Fibroblast of skin of back (primary cell): ENCODE measurements at places on chromosomes 16 and 17.

GRCh38 chr16:85843471-85844168 is 44.1 kb downstream of the COX4I1 start:
- no peak for DNase-seq

DNA sequence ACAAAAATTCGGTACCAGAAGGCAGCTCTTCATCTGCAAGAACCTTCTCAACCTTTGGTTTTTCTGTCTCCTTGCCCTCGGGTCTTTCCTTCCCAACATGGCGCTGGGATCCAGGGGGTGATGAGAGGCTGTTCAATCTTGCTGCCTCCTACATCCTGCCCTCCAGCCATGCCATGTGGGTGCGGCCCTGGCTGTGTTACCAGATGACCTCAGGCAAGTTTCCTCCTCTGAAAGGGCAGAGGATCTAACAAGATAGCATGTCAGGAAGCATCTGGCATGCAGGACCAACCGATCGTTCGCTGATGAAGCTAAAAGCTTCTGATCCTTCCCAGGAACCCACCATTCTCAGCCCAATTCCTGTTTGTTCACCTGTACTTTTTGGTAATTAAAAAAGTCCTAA is 36.8 kb upstream of the BCAR1 start:
- DNase-seq = no peak

GRCh38 chr16:89144681-89145080 is 26.9 kb upstream of the CDH15 start:
- DNase-seq = no peak

DNA sequence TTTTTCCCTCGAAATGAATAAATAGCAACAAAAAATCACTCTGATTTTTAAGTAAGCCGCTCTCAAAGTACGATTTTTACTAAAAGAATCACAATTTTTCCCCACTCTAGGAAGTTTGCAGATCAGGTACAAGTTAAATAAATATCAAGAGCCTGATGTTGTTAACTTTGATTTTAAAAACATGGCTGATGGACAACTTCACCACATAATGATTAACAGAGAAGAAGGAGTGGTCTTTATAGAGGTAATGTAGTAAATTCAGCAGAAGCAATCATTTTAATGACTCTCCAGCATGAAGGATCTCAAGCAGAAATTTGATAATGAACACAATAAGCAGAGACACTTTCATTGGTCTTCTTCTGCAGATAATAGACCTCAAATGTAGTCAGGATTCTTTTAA is 262.4 kb downstream of the CNTNAP4 start:
- no peak for DNase-seq

GRCh38 chr16:27154705-27155521 is 48.4 kb upstream of the KDM8 start:
- peak; percentile 36 for DNase-seq

DNA sequence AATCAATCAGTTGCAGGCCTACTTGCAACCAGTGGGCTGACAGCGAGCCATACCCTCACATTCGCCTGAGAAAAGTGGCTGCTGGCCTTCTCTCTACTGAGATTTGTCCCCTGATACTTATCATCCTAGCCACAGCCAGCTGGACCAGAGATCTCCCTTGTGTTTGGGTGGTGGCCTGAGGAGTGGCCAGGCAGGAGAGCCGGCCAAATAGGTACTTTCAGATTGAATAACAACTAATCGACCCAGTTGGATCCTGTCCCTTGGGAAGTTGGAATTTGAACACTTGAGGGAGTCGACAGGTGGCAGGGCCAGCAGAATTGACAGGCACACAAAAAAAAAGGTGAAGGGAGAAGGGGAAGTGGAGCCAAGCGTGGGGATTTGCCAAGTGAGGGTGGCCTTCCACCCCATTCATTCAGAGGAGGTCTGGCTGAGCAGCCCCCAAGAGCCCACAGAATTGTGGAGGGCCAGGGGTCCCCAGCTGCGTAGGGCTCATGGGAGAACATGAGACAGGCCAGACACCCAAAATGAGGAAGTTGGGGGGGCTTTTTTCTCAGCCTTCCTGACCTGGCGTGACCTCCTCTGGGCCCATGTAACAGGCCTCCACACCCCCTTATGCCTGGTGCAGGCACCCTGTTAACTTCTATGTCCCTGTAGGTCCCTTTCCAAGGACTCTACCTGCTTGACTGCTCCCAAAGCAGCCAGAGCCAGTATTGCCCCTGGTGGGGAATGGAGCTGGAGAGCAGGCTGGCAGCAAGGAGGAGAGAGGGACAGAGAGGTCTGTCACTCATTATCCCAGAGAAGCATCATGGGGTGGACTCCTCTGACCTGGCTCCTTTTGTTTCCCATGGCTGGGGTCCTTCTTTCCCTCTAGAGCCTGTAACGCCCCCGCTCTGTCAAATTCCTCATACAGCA is 2.9 kb upstream of the RANGRF start:
- no peak for DNase-seq

GRCh38 chr17:83192161-83192788 is 112.9 kb downstream of the METRNL start:
- DNase-seq = peak; percentile 78

DNA sequence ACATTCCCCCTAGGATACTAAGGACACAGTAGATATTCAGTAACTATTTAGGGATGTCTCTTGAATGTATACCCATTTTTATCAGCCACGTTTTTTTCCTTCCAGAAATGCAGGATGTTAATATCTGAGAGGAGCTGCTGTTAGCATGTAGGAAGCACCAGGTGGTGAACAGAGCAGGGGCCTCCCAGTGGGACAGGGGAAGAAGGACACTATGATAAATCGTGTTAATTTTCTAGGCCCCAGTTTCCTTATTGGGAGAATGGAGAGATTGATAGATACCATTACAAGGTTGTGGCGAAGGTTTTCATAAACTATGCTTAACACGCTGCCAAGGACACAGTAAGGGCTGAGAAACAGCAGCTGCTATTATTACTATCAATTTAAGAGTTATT is 45.4 kb downstream of the PRSS54 start:
- DNase-seq = no peak

- DNase-seq = no peak
These were observed 542 bp downstream of the KLHL36 start for GRCh38 chr16:84648595-84649510.

DNA sequence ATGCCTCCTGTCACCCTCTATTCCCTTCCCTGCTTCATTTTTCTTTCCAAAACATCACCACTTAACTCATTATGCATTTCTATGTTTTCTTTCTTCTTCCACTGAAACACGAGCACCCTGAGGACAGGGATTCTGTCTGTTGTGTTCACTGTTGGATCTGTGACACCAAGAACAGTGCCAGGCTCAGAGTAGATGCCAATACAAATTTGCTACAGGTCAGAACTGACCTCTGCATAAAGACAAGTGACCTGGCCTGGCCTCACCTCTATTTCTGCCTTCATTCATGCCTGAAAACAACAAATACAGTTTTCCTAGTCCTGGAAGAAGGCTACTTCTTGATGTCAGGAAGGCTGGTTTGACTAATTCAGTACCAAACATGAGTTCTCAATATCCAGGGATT is 45.1 kb downstream of the SMPD3 start:
- no peak for DNase-seq

GRCh38 chr17:66211047-66211810 is 18.0 kb downstream of the APOH start:
- no peak for DNase-seq

- DNase-seq = no peak
These were observed 56.1 kb downstream of the ESRP2 start for GRCh38 chr16:68179855-68180254.

DNA sequence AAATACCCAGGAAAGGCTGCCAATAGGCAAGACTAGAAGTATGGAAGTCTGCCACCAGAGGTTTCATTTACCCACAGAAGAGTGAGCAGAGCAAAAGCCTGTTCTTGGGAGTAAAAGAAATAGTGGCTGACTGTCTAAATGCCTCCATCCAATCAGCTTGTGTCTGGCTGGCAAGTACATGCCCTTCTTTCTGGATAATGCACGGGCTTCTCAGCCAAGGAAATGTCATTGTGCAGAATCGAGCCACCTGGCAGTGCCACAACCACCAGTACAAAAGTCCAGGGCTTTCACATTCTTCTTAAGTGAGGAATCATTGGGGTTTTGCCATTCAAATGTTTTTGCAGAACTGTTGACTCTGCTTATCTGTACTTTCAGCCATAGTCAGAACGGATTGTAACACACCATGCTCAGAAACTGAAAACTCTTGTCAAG is 10.1 kb upstream of the ERCC4 start:
- DNase-seq = peak; percentile 28

DNA sequence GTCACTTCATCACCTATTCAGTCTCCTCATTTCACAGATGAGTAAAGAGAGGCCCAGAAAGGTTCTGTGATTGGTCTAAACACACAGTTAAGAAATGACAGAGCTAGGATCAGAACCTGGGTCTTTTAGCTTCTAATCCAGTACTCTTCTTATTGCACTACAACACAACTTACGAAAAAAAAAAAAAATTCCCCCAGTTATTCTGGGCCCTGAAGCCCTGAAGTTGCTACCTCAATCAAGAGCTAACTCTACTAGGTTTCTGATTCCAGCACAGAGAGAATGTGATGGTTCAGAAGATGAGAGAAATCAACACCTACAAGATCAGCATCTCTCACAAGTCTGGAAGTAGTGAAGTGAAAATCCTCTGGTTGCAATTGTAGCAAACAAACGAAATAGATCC is 37.3 kb downstream of the GRB7 start:
- DNase-seq = no peak

- DNase-seq = no peak
These were observed at the start of gene SDR42E2 for GRCh38 chr16:22161999-22162655. TSS of gene SDR42E2 (plus strand) at chr16:22162506. CDS start at chr16:22165583, 3,077 bp downstream.

DNA sequence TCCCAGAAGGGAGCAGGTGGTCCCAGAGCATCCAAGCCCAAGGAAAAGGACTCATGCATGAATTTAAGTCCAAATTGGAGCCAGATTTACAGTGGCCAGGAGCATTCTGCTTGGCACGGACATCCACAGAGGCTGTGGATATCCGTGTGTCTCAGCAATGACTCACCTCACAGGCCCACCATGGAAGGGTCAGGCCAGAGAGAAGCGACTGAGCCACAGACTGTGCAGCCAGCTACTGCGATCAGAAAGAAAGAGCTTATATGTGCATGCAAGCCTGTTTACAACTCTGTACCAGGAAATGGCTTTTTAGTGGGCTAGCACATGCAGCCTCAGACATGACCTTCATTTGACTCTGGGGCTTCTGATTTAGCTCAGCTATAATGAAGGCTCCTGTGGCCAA is 231.0 kb downstream of the C16orf95 start:
- peak; percentile 65 for DNase-seq

DNA sequence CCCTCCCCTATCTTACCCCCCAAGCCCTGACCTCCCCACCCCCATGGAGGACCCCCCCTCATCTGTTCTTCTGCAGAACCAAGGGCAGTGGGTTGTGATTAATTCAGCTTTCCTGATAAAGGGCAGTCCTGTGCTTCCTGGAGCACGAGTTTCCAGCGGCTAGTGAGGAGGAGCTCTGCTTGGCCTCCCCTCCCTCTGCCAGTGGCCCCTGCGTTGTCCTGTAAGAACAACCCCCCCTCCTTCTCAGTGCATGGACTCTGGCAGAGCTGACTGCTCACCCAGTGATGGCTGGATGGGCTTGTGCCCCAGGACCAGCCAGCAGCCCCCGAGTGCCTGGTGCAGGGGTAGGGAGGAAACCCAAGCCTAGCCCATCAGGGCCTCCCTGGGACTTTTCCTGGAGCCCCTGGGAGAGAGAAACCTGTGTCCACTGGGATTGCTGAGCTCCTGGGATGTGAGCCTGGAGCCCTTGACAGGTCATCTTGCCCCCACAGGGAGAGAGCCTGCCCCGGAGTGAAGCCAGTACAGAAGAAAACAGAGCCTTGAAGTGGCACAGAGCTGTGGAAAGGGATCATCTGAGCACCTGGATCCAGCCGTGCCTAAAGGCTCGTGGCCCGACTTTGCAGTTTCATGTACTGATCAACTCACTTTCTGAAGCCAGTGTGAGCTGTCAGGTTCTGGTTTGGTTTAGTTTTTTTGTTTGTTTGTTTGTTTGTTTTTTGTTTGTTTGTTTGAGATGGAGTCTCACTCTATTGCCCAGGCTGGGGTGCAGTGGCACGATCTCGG is 26.5 kb downstream of the MMP15 start:
- no peak for DNase-seq

DNA sequence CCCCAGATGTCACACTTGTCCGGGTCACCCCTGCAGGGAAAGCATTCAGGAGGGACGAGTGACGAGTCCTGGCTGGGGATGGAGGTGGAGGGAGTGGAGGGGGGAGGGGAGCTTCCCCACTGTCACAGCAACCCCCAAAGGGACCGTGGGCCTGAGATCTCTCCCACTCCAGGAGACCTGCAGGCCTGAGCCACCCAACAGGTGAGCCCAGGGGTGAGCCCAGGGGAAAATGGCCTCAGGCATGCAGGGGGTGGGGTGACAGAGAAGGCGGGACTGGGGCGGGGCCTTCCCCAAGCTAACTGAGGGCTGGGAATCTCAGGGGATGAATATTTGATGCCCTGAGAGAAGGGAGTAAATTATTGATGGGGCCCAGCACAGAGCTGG is 2.4 kb downstream of the USH1G start:
- no peak for DNase-seq

- no peak for DNase-seq
These were observed 398.8 kb upstream of the SALL1 start for GRCh38 chr16:51549836-51550235.

- DNase-seq = peak; percentile 35
These were observed 24.2 kb downstream of the B9D1 start for GRCh38 chr17:19338031-19338990.

- peak; percentile 20 for DNase-seq
These were observed at the start of gene IKZF3 for GRCh38 chr17:39863918-39864746. TSS of gene IKZF3 (minus strand) at chr17:39864312. CDS start at chr17:39864126, 186 bp downstream.

GRCh38 chr16:621526-622105 is 9.2 kb upstream of the WFIKKN1 start:
- no peak for DNase-seq

DNA sequence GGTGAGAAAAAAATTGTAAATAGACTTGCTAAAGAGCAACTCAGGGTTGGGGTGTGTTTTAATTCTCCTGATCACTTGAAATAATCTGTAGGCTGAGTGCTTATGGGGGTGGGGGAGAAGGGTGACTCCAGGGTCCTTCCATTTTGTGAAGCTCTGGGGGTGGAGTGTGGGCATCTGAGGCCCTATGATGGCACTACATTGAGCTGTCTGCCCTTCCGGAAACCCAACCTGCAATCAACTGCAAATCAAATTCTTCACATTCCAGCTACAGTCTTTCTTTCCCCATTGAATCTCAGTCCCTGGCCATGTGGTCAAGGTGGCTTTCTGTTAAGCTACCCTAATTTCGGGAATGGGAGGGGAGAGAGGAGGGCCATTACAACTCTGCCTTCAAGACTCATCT is 6.0 kb upstream of the CDC6 start:
- peak; percentile 4 for DNase-seq

DNA sequence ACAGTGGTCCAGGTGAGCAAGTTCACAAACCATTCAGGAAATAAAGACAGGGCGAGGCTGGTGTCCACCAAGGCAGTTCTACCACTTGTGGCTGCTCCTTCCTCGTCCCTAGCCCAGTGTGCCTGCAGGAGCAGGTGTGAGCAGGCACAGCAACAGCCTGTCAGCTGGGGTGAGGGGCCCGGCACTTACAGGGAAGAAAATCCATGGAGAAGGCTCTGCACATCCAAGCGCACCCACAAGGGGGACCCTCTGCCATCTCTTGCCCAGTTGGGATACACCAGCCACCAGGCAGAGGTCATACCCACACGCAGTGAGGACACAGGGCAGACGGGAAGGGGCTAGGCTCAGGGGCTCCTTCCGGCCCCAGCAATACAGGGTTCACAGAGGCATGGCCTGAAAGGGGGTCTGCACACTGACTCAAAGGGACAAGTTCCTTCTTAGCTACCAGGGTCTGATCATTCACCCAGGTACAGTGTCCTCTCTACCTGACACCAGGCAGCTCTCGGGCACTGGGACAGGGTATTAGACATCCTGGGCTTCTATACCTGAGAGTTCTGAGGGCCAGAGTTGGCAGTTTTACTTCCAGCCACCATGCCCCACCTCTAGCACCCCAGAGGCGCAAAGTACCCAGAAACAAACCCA is 27.0 kb downstream of the CDIP1 start:
- DNase-seq = peak; percentile 43
